Occipital lobe (tissue), 3 donors: ENCODE measurements at places on chromosomes 1 and 21. TPM values are rescaled to one million over a fixed set of nuclear protein-coding genes. Genes with fewer than 3 reads are reported as not detected.

Gene GNG4
- total RNA-seq = 31.5 TPM

Gene HMCN1
- total RNA-seq = 2.0 TPM

Gene SPRR2D
- total RNA-seq = not detected

Gene DMRTA2
- 5.8 TPM for total RNA-seq

Gene CYP4A11
- not detected for total RNA-seq

Gene SPRR1A
- total RNA-seq = not detected

Gene KRTAP19-5
- total RNA-seq = not detected

Gene FMO2
- 0.31 TPM for total RNA-seq

Gene FCRL4
- not detected for total RNA-seq

Gene CATSPERE
- total RNA-seq = 2.0 TPM

Gene PDPN
- total RNA-seq = 5.9 TPM

Gene GBP7
- total RNA-seq = not detected

Gene CCDC181
- total RNA-seq = 6.4 TPM

Gene AMPD2
- 49.4 TPM for total RNA-seq

Gene RGS13
- total RNA-seq = not detected

Gene MEX3A
- 42.4 TPM for total RNA-seq

Gene DPT
- total RNA-seq = not detected

Gene ZBTB48
- total RNA-seq = 15.1 TPM

Gene GSTM1
- not detected for total RNA-seq

Gene KRTAP19-2
- total RNA-seq = not detected

Gene DESI2
- 38.8 TPM for total RNA-seq

Gene LCE1E
- total RNA-seq = not detected

Gene MUTYH
- 23.2 TPM for total RNA-seq

Gene OR6K3
- not detected for total RNA-seq

Gene DMBX1
- total RNA-seq = not detected

Gene LRIG2
- 36.5 TPM for total RNA-seq

Gene SPRR1B
- not detected for total RNA-seq
